ENCODE measurements at places on chromosomes 4 and X.

GRCh38 chr4:16159286-16159685 is 67.0 kb downstream of the TAPT1 start:
- DNase-seq: no peak

GRCh38 chrX:119041175-119041574 is 31.6 kb upstream of the CT47C1 start:
- DNase-seq: no peak

GRCh38 chr4:966266-967112 is 6.9 kb downstream of the DGKQ start:
- no peak for DNase-seq

GRCh38 chr4:74117024-74117534 is 18.1 kb upstream of the CXCL2 start:
- no peak for DNase-seq

- DNase-seq: no peak
Observed at GRCh38 chr4:102683881-102684609, 76.7 kb downstream of the MANBA start.

GRCh38 chr4:170978990-170979389 is 834.2 kb upstream of the GALNTL6 start:
- no peak for DNase-seq

GRCh38 chrX:48606091-48606490 is 8.8 kb downstream of the WDR13 start:
- no peak for DNase-seq

DNA sequence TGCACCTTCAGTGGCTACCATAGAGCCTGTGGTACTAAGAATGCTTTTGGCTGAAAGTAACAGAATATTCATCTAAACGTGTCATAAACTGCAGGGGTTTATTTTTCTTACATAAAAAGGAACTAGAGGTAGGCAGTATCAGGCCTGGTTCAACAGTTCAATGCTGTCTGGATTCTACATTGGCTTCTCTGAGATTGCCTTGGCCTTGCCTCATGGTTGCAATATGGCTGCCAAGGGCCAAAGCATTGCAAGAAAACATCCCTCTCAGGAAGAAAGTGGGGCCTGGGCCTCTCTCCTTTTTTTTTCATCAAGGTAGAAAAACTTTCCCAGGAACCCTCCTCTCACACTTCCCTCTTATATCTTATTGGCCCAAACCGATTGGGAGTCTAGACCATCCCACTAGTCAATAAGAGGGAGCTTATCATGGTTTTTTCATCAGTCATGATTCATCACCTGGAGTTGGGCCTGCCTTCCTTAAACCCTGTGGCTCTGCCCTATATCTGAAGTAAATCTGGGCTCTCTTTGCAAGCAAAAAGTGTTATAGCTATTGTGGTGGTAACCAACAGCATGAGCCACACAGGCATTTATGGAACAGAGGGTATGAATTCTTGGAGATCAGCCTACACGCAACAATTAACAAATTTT is 1.8 kb upstream of the DOCK11 start:
- no peak for DNase-seq
